ENCODE measurements at places on chromosomes 1 and 21. TPM values are rescaled to one million over a fixed set of nuclear protein-coding genes. Genes with fewer than 3 reads are reported as not detected.

The CA14 gene
- not detected for total RNA-seq

DNA sequence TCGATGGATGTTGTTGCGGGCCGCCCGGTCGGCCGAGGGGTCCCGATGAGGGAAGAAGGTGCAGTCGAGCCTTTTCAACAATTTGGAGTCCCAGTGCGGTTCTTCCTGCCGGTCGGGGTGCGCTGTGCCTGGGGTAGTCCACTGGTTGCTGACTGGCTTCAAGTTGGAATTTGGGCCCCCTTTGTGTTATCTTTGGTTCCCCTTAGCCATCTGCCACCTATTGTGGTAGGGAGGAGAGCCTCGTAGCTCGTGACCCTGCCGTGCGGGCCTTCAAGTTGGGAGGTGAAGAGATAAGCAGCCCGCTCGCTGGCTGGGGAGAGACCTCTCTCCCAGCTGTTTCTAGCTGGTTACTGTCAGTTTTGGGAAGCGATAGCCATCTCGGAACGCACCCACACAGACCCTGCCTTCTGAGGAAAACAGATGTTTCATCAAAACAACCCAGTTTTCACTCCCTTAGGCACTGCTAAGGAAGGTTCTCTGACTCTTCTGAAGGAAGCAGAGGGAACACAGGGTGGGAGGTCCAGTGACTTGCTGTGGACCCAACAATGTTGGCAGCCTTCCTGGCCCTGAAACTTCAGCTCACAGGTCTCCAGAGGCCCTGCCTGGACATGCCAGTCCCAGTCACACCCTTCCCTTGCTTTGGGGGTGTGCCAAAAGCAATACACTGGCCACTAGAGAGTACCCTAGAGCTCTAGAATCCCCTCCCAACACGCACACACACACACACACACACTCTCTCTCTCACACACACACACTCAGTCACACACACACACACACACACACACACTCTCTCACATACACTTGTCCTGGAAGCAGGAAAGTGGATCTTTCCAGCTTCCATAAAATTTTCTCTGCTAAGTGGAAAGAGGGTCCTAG, 1.0 kb downstream of the BTG2 start:
- peak; percentile 35 for DNase-seq

The DLGAP3 gene
- total RNA-seq: 0.71 TPM

DNA sequence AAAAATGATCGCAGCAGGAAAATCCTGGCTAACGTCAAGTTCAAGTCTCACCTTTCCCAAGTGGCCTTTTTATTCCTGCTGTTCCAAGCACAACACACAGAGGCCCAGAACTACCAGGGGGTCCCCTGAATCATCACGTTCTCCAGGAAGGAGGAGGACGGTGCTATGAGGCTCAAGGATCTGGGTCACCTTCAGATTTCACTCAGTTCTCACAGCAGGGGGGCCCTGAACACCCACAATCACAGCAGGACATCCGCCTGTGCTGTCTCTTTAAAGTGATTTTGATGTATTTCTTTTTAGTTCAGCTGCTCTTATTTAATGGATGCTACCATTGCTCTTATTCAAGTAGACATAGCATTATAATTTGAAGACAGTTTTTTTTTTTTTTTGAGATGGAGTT, 173.4 kb downstream of the HUNK start:
- no peak for DNase-seq

DNA sequence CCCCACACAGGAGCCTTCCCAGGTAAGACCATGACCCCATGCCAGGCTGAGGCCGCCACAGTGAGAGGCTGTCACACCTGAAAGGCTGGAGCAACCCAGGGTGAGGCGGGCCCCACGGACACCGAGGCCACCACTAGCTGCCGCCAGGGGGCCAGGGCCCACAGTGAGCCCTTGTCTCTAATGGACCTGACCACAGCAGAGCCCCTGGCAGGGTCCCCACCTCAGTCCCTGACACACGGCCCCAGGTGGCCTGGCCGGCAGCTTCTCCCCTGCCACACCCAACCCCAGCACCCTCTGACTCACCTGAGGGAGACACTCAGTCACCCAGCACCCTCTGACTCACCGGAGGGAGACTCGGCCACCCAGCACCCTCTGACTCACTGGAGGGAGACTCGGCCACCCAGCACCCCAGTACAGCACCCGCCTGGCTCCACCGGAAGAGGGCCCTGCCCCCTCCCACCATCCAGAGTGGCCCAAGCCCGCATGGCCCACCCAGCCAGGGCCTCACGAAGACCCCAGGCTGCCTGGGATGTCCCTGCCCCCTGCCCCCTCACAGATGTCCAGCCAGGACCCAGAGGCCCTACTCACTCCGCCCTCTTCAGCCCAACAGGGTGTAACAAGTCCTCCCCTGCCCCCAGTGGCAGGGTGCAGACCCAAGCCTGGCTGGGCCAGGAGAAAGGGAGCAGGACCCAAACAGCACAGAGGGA, 4.4 kb downstream of the DVL1 start:
- no peak for DNase-seq

- DNase-seq: no peak
Measured at GRCh38 chr1:166119471-166119965, 47.3 kb downstream of the FAM78B start.

DNA sequence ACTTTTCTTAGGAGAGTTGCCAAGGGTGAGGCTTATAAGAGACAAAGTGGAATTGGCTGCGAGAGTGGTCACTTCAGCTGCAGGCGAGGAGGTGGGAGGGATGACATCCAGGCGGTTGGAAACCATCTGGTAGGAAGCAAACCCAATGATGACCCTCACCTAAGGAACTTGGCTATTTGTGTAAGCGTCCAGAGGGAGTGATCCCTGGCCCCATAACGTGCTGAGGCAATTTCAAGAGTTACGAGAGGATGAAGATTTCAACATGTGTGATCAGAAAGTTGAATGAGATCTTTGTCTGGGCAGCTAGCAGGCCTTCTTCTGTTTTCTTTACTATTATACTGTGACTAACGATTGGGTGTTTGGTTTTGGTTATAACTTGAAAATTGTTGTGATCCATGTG, 102.7 kb upstream of the VANGL1 start:
- no peak for DNase-seq

DNA sequence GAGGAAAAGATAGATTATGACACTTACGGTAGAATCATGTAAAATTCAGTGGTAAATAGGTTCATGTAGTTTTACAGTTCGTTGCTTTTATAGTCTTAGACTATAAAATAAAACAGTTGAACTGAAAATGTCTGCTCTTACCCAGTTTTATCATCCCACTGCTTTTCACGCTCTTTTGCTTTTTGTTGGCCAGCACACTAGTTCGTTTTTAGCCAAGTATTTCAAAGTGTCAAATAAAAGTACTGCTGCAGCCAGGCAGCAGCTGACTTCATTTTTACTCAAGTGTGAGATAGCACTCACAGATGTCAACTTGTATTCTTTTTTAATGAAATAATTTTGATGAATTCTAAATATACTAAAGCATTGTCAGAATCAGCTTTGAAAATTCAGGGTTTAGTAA, 18.5 kb upstream of the BTG3 start:
- DNase-seq: no peak

- DNase-seq: no peak
Measured at GRCh38 chr1:170254371-170254770, 108.6 kb downstream of the NTMT2 start.

- no peak for DNase-seq
Measured at GRCh38 chr1:19563324-19564097, 78.2 kb upstream of the CAPZB start.

The FCAMR gene
- not detected for total RNA-seq

DNA sequence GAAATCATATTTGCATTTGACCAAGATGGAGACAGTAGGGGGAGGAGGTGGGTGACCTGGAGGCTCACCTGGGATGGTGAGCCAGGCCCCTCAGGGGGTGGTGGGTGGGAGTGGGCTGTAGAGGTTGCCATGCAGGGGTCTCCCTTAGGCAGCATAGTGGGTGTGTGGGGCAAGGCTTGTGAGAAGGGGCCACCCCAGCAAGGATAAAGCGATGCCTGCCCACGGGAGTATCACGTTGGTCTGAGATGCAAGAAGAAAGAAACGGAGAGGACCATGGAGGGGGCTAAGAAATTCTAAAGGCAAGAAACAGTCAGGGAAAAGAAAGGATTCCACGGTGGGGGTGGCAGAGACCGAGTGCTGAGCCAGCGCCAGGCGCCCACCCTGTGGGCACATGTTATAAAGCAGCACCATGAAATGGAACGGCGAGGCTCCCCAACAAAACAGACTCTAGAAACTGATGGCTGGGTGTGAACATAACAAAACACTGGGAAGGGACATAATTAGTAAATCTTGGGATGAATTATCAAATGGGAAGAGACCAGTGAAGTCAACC, 11.7 kb upstream of the C2CD2 start:
- peak; percentile 16 for DNase-seq

The ANKRD65 gene
- total RNA-seq: 0.29 TPM

The RNU1-1 gene
- total RNA-seq: 1,722 TPM

GRCh38 chr1:26861889-26862378, 1.0 kb upstream of the SFN start:
- DNase-seq: no peak

The NRAS gene
- 43.9 TPM for total RNA-seq

DNA sequence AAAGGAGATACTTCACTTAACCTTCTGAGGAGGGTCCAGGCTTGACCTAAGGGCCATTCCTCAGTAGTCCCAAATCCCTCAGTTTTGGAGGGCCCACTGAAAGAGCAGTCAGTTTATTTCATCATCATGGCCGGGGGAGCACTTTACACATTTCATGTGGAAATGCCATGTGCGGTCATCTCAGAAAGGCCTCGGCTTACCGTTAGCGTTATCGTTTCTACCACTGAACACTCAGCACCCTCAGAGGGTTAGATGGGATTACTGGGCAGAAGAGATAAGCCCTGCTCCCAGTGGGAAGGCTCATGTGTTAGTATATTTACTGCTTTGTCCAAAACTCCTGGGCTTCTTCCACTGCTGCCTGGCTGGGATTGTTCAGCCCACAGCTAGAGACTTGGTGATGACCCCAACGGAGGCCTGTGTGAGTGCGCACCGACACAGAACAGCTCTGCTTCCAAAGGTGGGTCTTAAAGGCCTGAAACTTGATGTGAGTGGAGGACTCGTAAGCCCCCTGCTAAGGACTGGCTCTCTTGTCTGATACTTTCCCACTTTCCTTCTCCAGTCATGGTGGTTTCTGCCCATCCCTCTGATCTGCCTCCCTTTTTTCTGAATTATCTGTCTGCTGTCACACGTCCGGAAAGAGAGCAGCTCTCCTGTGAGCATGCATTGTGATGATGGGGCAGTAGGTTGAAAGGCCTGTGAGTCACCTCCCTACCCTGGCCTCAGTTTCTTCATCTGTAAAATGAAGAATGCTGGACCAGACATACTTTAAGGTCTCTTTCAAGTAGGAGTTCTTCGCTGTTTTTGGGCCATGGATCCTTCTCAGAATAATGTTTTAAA, 284.5 kb downstream of the ASTN1 start:
- no peak for DNase-seq

The KLHDC8A gene
- not detected for total RNA-seq

The TSHB gene
- not detected for total RNA-seq

- DNase-seq: no peak
Measured at GRCh38 chr1:39047374-39048229, 21.5 kb downstream of the NDUFS5 start.

The ADPRS gene
- 19.5 TPM for total RNA-seq

The OR2T8 gene
- not detected for total RNA-seq

The KLHDC7A gene
- not detected for total RNA-seq

The SLAMF8 gene
- not detected for total RNA-seq

DNA sequence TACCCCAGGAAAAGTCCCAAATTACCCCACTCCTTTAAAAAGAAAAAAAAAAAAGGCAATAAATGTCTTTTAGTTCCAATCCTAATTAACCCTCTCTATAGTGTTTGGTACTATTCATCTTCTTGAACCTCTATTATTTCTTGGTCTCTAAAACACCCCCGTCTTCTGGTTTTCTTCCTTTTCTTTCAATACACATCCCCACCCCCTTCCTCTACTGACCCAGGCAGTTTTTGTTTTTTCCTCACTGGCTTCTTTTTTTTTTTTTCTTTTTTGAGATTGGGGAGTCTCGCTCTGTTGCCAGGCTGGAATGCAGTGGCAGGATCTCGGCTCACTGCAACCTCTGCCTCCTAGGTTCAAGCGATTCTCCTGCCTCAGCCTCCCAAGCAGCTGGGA, 26.1 kb downstream of the EGLN1 start:
- DNase-seq: no peak

DNA sequence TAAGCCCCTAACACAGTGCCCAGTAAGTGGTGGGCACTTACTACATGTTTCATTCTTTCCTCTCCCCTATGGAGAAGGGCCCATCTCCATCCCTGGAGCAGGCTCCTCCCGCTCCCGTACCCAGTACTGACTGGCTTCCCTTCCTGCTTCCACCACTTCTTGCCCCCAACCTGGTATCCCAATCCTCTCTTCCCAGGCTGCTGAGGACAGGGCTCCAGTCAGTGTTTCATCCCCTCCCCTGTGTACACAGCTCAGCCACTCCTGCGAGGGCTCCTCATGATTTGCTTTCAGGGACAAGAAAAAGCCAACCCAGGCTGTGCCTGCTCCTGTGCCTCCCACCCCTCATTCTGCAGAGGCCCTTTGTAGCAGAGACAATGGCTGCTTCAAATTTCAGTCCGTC, 20.8 kb upstream of the ETV3 start:
- DNase-seq: no peak

DNA sequence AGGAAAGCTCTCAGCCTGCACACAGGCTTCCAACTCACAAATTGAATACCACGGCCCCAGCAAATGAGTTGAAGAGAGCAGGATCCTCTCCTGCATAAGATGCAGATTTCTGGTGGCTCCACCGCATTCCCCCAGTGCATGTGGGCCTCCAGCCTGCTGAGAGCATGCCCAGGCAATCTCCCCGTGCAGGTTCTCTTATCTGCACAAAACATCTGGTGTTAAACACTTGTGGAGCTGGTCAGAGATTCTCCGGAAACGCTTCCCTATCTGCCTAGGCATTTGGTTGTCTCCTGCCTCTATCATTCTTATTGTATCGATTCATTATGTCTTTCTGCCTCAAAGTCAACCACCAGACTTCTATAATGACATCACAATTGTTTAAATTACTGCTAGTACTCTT, 1349.0 kb upstream of the B3GALT2 start:
- no peak for DNase-seq

- no peak for DNase-seq
Measured at GRCh38 chr1:15411593-15412137, 2.0 kb downstream of the EFHD2 start.

- no peak for DNase-seq
Measured at GRCh38 chr21:35048183-35048601, 910 bp downstream of the RUNX1 start.

- DNase-seq: no peak
Measured at GRCh38 chr1:67013573-67013972, 40.4 kb downstream of the SLC35D1 start.

The ALX3 gene
- not detected for total RNA-seq

- no peak for DNase-seq
Measured at GRCh38 chr1:54385727-54386022, 20.5 kb downstream of the SSBP3 start.

The NR0B2 gene
- not detected for total RNA-seq

DNA sequence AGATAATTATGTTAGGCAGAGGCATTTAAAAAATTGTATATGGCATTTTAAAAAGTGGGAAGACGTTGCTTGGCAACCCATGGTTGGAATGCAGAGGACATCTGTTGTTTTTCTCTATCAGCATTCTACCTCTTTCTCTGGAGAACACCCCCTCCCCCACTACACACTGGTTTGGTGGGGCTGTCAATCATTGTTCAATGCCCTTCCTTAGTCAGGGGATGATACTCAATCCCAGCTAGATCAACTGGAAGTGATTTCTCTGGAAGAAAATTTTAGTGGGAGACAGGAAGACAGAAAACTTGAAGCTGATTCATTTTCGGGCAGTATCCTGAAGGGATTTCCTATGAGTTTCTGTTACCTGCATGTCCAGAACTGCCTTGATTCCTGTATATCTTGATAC, 35.7 kb upstream of the CAP1 start:
- DNase-seq: no peak

Data from activated naive CD4-positive, alpha-beta T cell treated with anti-CD3 and anti-CD28 coated beads, Interleukin-2, amount 50 U/mL, for 72 hours (primary cell).